ENCODE measurements at places on chromosomes 3 and 15. TPM values are rescaled to one million over a fixed set of nuclear protein-coding genes. Genes with fewer than 3 reads are reported as not detected.
A peak's percentile ranks its signal among the peaks of the same experiment; 100 is the strongest.

- no peak for DNase-seq
- no peak overlapping the region for H3K27ac ChIP-seq
- H3K4me3 ChIP-seq = no peak overlapping the region
Observed at GRCh38 chr15:95836536-95836935, 494.0 kb upstream of the NR2F2 start.

GRCh38 chr3:50268703-50269451 lies at the start of gene SEMA3B:
Gene SEMA3B, plus strand, starts transcription at chr3:50269147. Its CDS starts 94 bp downstream, at chr3:50269241.
- no peak within 1 kb of the TSS for H3K4me3 ChIP-seq
- H3K4me1 ChIP-seq = peaks cover 2% of the 10 kb centered on the region
- H3K36me3 ChIP-seq = no peaks in the 10 kb centered on the region
- H3K27ac ChIP-seq = no peak within 1 kb of the TSS
- H3K27me3 ChIP-seq = peaks cover 6% of the 10 kb centered on the region

DNA sequence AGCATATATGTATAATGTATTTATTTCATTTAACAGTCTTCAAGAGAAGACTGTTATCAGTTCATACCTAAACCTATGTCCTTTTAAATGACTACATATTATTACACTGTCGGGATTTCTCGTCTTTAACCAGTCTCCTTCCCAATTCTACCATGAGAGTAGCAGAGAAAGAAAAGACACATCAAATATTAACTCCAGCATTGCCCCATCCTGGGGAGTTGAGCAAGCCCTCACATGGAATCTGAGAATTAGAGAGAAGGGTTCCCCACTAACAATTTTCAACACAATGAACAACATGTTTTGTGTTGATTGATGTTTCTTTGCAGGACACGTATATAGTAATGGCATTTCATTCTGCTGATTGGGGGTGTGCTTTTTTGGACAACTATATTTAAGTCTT lies 257.4 kb downstream of the ADAMTSL3 start:
- no peak overlapping the region for H3K27ac ChIP-seq
- H3K36me3 ChIP-seq = no peaks in the 10 kb centered on the region
- H3K4me3 ChIP-seq = no peak overlapping the region
- DNase-seq = no peak

GRCh38 chr3:129016720-129017483 lies 15.8 kb downstream of the EFCC1 start:
- H3K36me3 ChIP-seq = no peaks in the 10 kb centered on the region
- DNase-seq = no peak
- no peaks in the 10 kb centered on the region for H3K27me3 ChIP-seq

DNA sequence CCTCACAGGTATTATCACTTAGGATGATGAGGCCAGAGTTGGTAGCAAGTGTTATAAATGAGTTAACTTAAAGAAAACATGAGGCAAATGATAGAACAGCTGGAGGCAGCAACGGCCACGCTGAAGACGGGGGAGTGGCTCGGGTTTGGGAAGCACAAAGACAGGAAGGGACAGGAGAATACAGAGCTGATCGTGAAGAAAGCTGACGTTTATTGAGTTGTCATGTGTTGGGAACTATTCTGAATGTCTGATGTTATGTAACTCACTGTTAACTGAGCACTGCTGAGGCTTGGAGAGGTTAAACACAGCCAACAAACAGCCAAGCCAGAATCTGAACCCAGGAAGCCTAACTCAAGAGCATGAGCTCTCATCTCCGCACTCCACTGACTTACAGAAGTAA lies 42.3 kb downstream of the FGD5 start:
- H3K4me1 ChIP-seq = peaks cover 24% of the 10 kb centered on the region
- H3K27me3 ChIP-seq = no peaks in the 10 kb centered on the region
- peaks cover 17% of the 10 kb centered on the region for H3K36me3 ChIP-seq
- peak; percentile 57 for DNase-seq

GRCh38 chr15:31309893-31310606 lies 16.6 kb upstream of the KLF13 start:
- no peak overlapping the region for H3K4me3 ChIP-seq
- no peak overlapping the region for H3K27ac ChIP-seq
- DNase-seq = no peak
- no peaks in the 10 kb centered on the region for H3K4me1 ChIP-seq
- no peaks in the 10 kb centered on the region for H3K36me3 ChIP-seq

GRCh38 chr15:89900849-89901248 lies 7.1 kb upstream of the AP3S2 start:
- H3K27me3 ChIP-seq = no peaks in the 10 kb centered on the region
- H3K27ac ChIP-seq = no peak overlapping the region
- no peak overlapping the region for H3K4me3 ChIP-seq
- no peak for DNase-seq
- no peaks in the 10 kb centered on the region for H3K4me1 ChIP-seq

GRCh38 chr15:56759450-56759845 lies 26.1 kb upstream of the ZNF280D start:
- H3K4me3 ChIP-seq = no peak overlapping the region
- peaks cover 14% of the 10 kb centered on the region for H3K4me1 ChIP-seq
- no peak for DNase-seq
- H3K27me3 ChIP-seq = no peaks in the 10 kb centered on the region
- H3K27ac ChIP-seq = no peak overlapping the region
- no peaks in the 10 kb centered on the region for H3K36me3 ChIP-seq

GRCh38 chr3:23590424-23591273 lies 215.1 kb upstream of the UBE2E1 start:
- no peak for DNase-seq
- no peaks in the 10 kb centered on the region for H3K36me3 ChIP-seq
- H3K4me3 ChIP-seq = no peak overlapping the region
- no peaks in the 10 kb centered on the region for H3K27me3 ChIP-seq

DNA sequence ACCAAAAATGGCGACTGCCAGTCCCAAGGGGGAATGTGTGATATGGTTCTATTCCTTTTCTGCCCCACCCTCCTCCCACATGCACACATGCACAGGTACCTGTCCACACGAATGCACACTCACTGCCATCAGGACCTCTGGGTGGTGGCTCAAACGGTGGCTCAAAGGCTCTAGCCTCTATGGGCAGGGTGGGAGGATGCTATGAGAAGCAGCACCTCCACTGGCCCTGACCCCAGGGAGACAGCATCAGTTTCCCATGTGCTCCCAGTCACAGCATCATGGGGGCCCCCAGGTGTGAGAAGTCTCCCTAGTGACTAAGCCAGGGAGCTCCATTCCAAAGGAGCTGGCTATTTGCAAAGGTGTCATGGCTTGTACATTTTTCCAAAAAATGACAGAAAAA lies 15.9 kb downstream of the SEMA3G start:
- H3K36me3 ChIP-seq = no peaks in the 10 kb centered on the region
- H3K27ac ChIP-seq = peak overlapping the region; percentile 96

GRCh38 chr3:129278966-129279906 lies 566 bp downstream of the HMCES start:
- DNase-seq = peak; percentile 75
- peak overlapping the region; percentile 89 for H3K4me3 ChIP-seq
- H3K27ac ChIP-seq = peak overlapping the region; percentile 83
- H3K36me3 ChIP-seq = peaks cover 18% of the 10 kb centered on the region
- H3K27me3 ChIP-seq = no peaks in the 10 kb centered on the region
- peaks cover 15% of the 10 kb centered on the region for H3K4me1 ChIP-seq

DNA sequence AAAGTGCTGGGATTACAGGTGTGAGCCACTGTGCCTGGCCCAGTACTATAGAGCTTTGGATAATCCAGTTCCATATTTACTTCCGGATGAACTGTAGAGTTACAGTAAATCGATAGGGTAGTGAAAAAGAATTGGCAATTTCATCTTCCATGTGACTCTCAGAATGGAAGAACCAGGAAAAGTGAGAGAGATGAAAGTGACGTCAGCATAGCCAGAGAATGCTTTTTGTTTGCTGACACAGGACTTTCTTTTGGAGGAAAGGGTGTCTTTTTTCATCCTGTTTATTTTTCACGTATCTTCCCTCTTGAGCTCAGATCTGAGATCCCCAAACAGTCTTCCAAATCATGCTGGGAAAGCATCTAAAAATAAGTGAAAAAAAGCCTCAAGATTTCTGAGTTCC lies 91.2 kb upstream of the KCNAB1 start:
- no peaks in the 10 kb centered on the region for H3K36me3 ChIP-seq
- no peaks in the 10 kb centered on the region for H3K4me1 ChIP-seq

- peaks cover 7% of the 10 kb centered on the region for H3K4me1 ChIP-seq
- H3K27me3 ChIP-seq = no peaks in the 10 kb centered on the region
- H3K4me3 ChIP-seq = no peak overlapping the region
- no peak overlapping the region for H3K27ac ChIP-seq
- H3K36me3 ChIP-seq = no peaks in the 10 kb centered on the region
Observed at GRCh38 chr15:50134524-50135024, 15.5 kb upstream of the ATP8B4 start.

- no peak for DNase-seq
- H3K27me3 ChIP-seq = no peaks in the 10 kb centered on the region
- peaks cover 61% of the 10 kb centered on the region for H3K4me1 ChIP-seq
Observed at GRCh38 chr15:41794081-41794480, 19.8 kb downstream of the MAPKBP1 start.

DNA sequence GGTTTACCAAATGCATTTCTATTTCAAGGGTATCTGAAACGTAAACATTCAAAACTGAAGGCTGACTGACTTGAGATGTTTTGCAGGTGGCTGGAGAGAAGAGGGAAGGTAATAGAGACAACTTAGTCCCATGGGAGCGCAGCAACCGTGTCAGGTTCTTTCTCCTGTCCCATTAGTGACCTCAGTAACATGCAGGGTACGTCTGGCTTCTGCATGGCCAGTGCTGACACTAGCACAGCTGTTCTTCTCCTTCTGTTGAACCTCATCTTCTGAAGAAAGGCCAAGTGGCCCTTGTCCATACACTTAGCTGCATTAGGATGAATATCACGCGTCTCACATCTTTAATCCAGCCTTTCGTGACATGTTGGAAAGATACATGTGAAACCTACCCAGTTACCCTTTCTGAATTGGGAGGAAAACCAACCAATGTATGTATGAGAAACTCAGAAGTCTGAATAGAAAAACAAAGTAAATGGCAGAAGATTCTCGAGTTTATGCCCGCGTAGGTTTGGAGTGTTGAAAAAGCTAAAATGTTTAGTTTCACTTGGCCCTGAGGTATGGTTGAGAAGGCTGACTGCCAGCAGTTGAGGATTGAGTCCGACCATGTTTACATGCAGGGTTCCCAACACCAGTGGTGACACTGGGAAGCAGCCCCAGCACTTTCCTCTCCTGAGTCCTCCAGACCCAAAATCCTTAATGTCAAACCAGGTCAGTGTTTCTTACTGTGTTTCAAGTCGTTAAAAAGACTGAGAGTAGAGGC lies 10.3 kb downstream of the NCBP2 start:
- no peak overlapping the region for H3K4me3 ChIP-seq
- H3K27me3 ChIP-seq = no peaks in the 10 kb centered on the region
- peaks cover 22% of the 10 kb centered on the region for H3K36me3 ChIP-seq
- peaks cover 2% of the 10 kb centered on the region for H3K4me1 ChIP-seq

The FRMD4B gene
- 77.7 TPM for total RNA-seq
